ENCODE measurements at places on chromosomes 5 and 9. TPM values are rescaled to one million over a fixed set of nuclear protein-coding genes. Genes with fewer than 3 reads are reported as not detected.

The WHRN gene
- 10.2 TPM for total RNA-seq

The GBGT1 gene
- total RNA-seq: 8.5 TPM

The UIMC1 gene
- 36.1 TPM for total RNA-seq

The GRXCR2 gene
- total RNA-seq: not detected

DNA sequence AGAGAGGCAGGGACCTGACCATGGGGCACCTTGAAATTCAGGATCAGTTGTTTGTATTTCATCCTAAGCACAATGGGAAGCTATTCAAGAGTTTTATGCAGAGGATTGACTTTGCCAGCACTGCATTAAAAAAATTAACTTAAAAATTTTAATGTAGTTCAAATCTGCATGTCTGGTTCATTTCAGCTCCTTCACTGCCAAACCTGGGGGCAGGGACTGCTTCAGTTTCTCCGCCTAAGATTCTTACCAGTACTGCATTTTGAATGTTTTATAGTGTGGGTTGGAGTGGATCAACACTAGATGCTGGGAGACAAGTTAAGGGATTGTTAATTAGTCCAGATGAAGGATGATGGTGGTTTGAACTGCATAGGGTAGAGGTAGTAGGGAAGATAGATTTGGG is 15.7 kb upstream of the MSMP start:
- H3K27me3 ChIP-seq: peaks cover 24% of the 10 kb centered on the region
- no peaks in the 10 kb centered on the region for H3K4me1 ChIP-seq
- H3K27ac ChIP-seq: no peak overlapping the region
- no peak for DNase-seq

DNA sequence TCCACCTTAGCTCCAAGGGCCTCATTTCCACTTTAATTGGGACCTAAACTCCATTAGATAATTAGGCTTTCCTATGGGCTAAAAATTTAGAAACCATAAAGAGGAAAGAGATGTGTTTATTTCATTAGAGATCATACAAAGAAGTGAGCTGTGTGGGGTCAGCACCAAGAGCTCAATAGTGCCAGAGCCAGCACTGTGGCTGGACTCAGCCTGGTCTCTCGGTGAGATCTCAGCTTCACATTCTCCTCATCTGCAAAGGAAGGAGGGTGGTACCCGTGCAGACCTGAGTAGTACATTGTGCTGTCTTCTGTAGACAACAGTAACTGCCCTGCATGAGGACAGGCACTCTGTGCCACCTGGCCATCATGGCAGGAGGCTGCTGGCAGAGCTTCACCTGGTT is 136.1 kb upstream of the EPB41L4A start:
- peaks cover 3% of the 10 kb centered on the region for H3K4me1 ChIP-seq
- peaks cover 4% of the 10 kb centered on the region for H3K27me3 ChIP-seq
- H3K36me3 ChIP-seq: no peaks in the 10 kb centered on the region
- H3K27ac ChIP-seq: no peak overlapping the region

DNA sequence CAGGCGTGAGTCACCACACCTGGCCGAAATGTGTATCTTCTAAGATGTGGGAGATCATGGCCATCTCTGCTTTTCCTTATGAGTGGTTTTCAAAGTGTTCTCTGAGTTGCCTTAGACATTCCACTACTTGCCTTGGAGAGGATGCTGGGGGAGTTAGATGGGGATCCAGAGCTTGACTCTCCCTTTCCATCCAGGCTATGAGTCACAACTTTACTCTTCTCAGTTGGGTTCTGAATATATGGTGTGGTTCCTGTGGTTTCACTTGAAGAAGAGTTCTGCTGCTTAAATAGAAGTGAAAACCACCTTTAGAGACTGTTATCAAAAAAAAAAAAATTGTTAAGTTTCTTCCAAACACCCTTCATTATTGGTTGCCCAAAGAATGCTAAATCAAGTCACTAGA is 217.6 kb downstream of the ZNF608 start:
- H3K27me3 ChIP-seq: no peaks in the 10 kb centered on the region
- H3K4me1 ChIP-seq: no peaks in the 10 kb centered on the region
- DNase-seq: peak; percentile 92
- no peak overlapping the region for H3K4me3 ChIP-seq
- no peaks in the 10 kb centered on the region for H3K36me3 ChIP-seq

DNA sequence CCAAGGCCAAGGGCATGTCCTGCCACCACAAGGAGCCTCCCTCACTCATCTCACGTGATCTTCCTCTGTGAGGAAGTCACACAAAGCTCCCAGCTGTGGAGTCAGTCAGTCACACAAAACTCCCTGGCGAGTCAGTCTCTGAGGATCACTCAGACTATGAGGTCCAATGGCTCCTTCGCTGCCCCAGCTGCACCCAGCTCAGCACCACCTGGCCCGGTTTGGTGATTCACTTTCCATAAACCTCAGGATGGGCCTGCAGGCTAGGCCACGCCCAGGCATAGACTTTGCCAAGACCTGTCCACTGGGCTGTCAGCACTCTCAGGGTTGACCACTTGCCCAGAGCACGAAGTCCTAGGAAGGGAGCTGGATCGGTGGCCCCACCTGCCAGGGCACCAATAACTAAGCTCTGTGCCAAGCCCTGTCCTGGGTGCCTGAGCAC is 233.8 kb downstream of the HSPA4 start:
- H3K36me3 ChIP-seq: no peaks in the 10 kb centered on the region
- DNase-seq: peak; percentile 55
- H3K27ac ChIP-seq: no peak overlapping the region
- H3K27me3 ChIP-seq: no peaks in the 10 kb centered on the region

DNA sequence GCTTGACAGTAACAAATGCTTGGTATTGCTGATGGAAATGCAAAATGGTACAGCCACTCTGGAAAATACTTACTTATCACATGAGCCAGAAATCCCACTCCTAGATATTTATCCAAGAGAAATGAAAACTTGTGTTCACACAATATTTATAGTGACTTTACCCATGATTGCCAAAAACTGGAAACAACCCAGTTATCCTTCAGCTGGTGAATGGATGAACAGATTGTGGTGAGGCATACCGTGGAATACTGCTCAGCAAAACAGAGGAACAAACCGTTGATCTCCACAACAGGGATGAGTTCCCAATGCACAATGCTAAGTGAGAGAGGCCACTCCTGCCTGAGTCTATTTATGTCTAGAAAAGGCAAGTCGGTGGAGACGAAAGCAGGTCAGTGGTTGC is 40.5 kb upstream of the LRRC14B start:
- no peaks in the 10 kb centered on the region for H3K27me3 ChIP-seq
- no peak overlapping the region for H3K4me3 ChIP-seq
- peaks cover 22% of the 10 kb centered on the region for H3K4me1 ChIP-seq
- no peak for DNase-seq
- no peak overlapping the region for H3K27ac ChIP-seq

DNA sequence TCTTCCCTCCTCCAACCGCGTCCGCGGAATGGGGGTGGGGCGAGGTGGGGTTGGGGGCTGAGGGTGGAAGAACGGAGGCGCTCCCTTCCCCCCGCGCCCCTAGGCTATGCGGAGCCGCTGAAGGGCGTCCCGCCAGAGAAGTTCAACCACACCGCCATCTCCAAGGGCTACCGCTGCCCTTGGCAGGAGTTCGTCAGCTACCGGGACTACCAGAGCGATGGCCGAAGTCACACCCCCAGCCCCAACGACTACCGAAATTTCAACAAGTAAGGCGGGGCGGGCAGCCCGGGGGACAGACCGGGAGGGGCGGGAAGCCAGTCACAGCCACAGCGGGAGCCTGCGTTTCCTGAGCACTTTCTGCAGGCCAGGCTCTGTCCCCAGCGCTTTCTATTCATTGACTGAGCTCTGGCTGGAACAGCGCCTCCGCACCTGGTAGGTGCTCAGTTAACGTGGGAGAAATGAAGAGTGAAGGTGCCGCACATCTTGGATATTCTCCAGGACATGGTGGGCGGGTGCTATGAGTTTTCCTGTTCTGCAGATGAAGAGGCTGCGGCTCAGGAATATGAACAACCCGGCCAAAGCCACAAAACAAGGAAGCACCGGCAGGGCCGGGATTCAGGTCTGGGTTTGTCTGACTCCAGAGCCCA is 11.3 kb downstream of the MYOZ3 start:
- DNase-seq: no peak
- H3K27me3 ChIP-seq: no peaks in the 10 kb centered on the region
- no peak overlapping the region for H3K27ac ChIP-seq
- peaks cover 22% of the 10 kb centered on the region for H3K4me1 ChIP-seq
- H3K4me3 ChIP-seq: peak overlapping the region; percentile 58

DNA sequence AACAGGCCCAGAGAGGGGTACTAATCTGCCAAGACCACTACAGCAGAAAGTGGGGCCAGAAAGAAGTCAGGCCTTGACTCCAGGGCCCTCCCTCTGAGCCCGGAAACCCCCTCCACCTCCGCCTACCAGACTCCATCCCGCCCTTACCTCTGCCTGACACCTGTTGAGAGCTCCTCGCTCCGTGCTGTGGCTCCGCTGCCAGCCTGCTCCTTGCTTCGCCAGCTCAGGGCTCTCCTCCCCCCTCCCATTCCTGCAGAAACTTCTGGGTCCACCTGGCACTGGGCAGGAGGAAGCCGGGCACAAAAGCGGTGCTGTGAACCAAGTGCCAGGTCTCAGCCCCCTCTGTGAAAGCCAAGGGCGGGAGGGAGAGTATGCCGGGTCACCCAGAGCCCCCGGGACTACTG is 6.4 kb upstream of the ST6GALNAC6 start:
- H3K36me3 ChIP-seq: no peaks in the 10 kb centered on the region
- H3K27me3 ChIP-seq: no peaks in the 10 kb centered on the region
- no peak overlapping the region for H3K27ac ChIP-seq
- peaks cover 5% of the 10 kb centered on the region for H3K4me1 ChIP-seq
- no peak overlapping the region for H3K4me3 ChIP-seq

DNA sequence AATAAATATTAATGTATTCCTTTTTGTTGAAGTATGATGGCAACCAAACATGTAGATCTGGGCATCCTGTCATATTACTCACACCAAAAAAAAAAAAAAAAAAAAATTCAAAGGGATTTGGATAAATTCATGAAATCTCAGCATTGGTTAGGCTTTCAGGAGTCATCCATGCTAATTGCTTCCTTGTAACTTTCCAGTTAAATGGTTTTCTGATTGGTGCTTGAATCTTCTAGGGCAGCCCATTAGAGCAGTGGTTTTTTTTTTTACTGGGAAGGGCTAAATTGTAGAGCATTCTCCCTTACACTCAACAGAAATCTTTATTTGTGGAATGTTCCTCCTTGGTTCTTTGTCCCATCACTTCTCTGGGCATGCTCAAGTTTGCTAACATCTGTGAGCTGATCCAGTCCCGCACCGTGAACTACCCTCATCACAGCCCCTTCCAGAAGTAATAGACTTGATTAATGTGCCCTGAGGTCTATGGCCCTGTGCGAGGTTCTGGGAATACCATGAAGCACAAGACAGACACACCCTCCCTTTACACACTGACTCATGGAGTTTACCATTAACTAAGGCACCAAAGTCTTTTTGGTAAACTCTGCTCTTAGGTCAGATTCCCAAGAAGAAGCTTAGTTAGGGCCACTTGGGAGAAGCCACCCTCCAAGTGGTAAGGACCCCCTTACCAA is 56.0 kb downstream of the RGS3 start:
- H3K4me1 ChIP-seq: peaks cover 31% of the 10 kb centered on the region
- H3K27me3 ChIP-seq: no peaks in the 10 kb centered on the region
- H3K27ac ChIP-seq: peak overlapping the region; percentile 19
- DNase-seq: peak; percentile 63

- H3K27me3 ChIP-seq: no peaks in the 10 kb centered on the region
- H3K36me3 ChIP-seq: no peaks in the 10 kb centered on the region
- peaks cover 10% of the 10 kb centered on the region for H3K4me1 ChIP-seq
Measured at GRCh38 chr5:81428446-81428845, 34.5 kb upstream of the ACOT12 start.

DNA sequence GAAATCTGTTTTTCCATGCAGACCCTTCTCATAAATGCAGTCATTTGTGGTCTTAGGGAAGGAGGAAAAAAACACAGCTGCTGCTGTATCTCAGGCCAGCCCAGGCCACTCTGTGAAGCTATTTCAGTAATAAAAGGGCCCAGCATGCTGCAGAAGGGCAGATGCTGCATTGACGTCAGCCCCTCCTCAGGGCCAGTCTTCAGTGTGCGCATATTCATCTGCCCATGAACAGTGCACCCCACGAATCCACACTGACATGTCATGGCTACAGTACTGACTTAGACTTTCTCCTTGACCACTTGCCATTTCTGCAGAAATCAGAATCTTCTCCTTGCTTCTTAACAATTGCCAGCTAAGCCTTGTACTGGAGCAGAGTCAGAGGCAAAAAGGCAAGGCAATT is 304.7 kb downstream of the GABRG2 start:
- H3K27me3 ChIP-seq: no peaks in the 10 kb centered on the region
- H3K4me3 ChIP-seq: no peak overlapping the region

- H3K4me3 ChIP-seq: no peak overlapping the region
- H3K36me3 ChIP-seq: no peaks in the 10 kb centered on the region
Measured at GRCh38 chr5:166353580-166353979, 1937.9 kb upstream of the WWC1 start.

GRCh38 chr5:111756581-111757354 is at the start of gene NREP:
Gene NREP (minus strand): TSS chr5:111757194. CDS start chr5:111755772, 1,422 bp downstream.
- H3K27ac ChIP-seq: peak within 1 kb of the TSS; percentile 98
- H3K4me1 ChIP-seq: peaks cover 23% of the 10 kb centered on the region
- H3K4me3 ChIP-seq: peak within 1 kb of the TSS; percentile 100

DNA sequence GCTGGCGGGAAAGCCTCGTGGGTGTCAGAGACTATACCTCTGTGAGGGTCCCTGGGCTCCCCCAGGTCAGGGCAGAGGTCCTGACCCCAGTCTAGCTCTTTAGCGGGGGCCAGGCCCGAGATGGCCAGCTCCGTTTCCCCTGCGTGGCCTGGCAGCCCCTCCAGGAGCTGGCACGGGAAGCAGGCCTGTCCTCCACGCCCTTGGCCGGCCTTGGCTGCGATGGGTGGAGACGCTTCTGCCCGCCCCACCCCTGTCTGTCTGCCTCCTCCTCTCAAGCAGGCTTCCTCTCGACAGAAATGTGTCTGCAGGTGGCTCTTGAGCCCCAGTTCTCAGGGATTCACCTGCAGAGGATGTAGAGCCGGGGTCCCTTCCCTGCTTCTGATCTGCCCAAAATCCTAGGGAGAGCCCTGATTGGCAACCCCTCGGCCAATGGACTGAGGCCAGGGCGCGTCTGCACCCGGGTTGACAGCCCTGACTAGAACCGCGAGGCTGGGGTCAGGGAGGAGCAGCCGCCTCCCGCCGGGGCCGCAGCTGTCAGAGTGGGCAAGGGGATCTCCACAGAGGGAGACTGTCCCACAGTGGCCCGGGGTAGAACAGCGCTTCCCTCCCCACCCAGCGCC is 2.6 kb upstream of the GRIN1 start:
- H3K27me3 ChIP-seq: peaks cover 43% of the 10 kb centered on the region
- H3K4me1 ChIP-seq: peaks cover 2% of the 10 kb centered on the region
- H3K27ac ChIP-seq: no peak overlapping the region
- no peak overlapping the region for H3K4me3 ChIP-seq
- no peak for DNase-seq
- no peaks in the 10 kb centered on the region for H3K36me3 ChIP-seq

Data from astrocyte (in vitro differentiated cells and primary cell).